ENCODE measurements at places on chromosomes 1 and 21.
A peak's percentile ranks its signal among the peaks of the same experiment; 100 is the strongest.

GRCh38 chr1:117341123-117341522, 26.1 kb upstream of the MAN1A2 start:
- H3K36me3 ChIP-seq = no peaks in the 10 kb centered on the region
- no peak for DNase-seq
- no peaks in the 10 kb centered on the region for H3K27me3 ChIP-seq
- H3K27ac ChIP-seq = no peak overlapping the region
- H3K4me1 ChIP-seq = no peaks in the 10 kb centered on the region

GRCh38 chr1:24336075-24336474, 16.9 kb downstream of the GRHL3 start:
- DNase-seq = no peak
- H3K27me3 ChIP-seq = no peaks in the 10 kb centered on the region
- H3K27ac ChIP-seq = no peak overlapping the region
- no peaks in the 10 kb centered on the region for H3K36me3 ChIP-seq
- H3K4me3 ChIP-seq = no peak overlapping the region
- H3K4me1 ChIP-seq = no peaks in the 10 kb centered on the region

DNA sequence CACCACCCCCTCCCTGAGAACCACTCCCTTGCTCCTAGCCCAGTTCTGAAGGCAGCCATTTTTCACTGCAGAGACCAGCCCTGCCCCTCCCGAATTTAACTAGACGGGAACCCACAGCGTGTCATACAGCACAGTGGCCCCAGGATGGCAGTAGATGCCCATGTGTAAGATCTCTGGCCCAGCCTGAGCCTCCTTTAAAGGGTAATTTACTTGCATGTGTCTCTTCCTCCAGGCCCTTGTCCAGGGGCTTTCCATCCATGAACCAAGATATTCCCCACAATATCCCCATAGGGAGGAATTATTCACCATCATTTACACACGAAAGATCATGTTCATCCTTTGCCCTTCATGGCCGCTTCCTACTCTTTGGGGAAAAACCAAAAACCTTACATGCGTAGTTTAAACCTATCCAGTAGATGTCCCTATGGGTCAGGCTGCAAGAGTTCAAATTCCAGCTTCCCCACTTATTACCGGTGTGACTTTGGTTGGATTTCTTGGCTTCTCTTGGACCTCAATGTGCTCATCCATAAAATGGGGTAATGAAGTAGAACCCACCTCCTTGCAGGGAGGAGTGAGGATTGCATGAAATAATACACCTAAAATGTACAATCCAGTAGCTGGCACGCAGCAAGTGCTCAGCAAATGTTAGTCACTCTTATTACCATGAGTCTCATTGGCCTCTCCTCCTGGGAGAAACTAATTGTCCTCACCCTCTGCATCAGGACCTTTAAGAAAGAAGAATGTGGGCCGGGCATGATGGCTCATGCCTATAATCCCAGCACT, 4.0 kb upstream of the LACTBL1 start:
- no peaks in the 10 kb centered on the region for H3K4me1 ChIP-seq
- no peaks in the 10 kb centered on the region for H3K36me3 ChIP-seq
- no peak overlapping the region for H3K27ac ChIP-seq
- no peak overlapping the region for H3K4me3 ChIP-seq
- peak; percentile 25 for DNase-seq

- DNase-seq = no peak
- no peaks in the 10 kb centered on the region for H3K36me3 ChIP-seq
- H3K4me1 ChIP-seq = no peaks in the 10 kb centered on the region
- no peak overlapping the region for H3K27ac ChIP-seq
Measured at GRCh38 chr1:94970783-94971182, 43.9 kb upstream of the CNN3 start.

DNA sequence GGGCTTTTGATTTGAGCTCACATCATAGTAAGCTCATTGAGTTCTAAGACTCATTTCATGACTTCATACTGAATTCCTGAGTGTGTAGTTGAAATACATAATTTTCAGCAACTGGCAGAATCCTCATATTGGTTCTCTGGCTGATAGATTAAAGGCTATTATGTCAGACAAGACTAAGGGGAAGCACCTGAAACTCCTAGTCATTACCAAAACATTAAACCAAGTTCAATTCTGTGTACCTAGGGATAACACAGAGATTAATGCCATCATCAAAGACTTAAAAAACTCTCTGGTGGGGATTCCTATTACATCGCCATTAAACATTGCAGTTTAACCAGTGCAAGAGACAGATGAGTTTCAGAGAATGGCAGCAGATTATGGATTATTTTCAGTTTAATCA, 339.1 kb downstream of the PTPRC start:
- no peaks in the 10 kb centered on the region for H3K36me3 ChIP-seq
- H3K4me1 ChIP-seq = no peaks in the 10 kb centered on the region
- no peak overlapping the region for H3K4me3 ChIP-seq
- DNase-seq = no peak
- no peaks in the 10 kb centered on the region for H3K27me3 ChIP-seq

- H3K4me1 ChIP-seq = peaks cover 5% of the 10 kb centered on the region
- no peaks in the 10 kb centered on the region for H3K27me3 ChIP-seq
- no peak for DNase-seq
- H3K27ac ChIP-seq = no peak overlapping the region
Measured at GRCh38 chr1:33396188-33397124, 34.4 kb downstream of the PHC2 start.

- H3K4me1 ChIP-seq = no peaks in the 10 kb centered on the region
- H3K4me3 ChIP-seq = no peak overlapping the region
- no peak overlapping the region for H3K27ac ChIP-seq
- H3K36me3 ChIP-seq = no peaks in the 10 kb centered on the region
Measured at GRCh38 chr21:16773206-16773605, 739.6 kb upstream of the CXADR start.

- DNase-seq = no peak
- H3K27ac ChIP-seq = no peak overlapping the region
- H3K27me3 ChIP-seq = no peaks in the 10 kb centered on the region
- H3K36me3 ChIP-seq = no peaks in the 10 kb centered on the region
Measured at GRCh38 chr1:110956586-110956985, 7.1 kb downstream of the LRIF1 start.

DNA sequence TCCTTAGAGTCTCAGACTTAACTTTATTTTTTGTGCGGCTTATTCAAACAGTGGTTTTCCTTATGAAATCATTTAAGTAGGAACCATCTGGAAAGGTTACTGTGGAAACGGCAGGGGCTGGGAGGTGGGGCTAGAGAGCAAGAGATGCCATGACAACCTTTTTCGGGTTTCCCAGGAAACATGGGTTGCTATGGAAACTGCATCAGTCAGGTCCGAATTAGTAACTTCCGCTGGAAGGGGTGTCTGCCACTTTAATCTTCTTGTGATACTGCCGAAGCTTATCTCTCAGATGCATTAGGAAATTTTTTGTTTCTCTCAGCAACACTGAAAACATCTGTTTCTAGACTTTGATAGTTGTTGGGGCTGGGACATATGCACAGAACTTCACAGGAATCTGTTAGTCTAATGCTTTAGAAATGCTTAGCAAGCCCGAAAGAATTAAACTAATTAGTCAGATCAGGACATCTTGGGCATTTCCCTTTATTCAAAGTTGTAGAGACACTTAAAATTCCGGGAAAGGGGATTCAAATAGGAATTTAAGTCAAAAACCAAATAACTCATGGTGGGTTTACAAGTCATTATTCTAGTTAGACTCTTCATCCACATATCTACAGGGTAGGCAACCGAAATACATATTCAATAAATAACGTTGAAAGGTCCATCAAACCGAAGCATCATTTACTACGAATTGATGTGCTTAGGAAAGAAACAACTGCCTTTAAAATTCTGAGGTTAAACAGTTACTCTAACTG, 2.6 kb downstream of the KCNA3 start:
- no peaks in the 10 kb centered on the region for H3K27me3 ChIP-seq
- peaks cover 41% of the 10 kb centered on the region for H3K4me1 ChIP-seq
- peaks cover 4% of the 10 kb centered on the region for H3K36me3 ChIP-seq
- DNase-seq = peak; percentile 76
- peak overlapping the region; percentile 81 for H3K4me3 ChIP-seq

- no peaks in the 10 kb centered on the region for H3K36me3 ChIP-seq
- H3K4me3 ChIP-seq = no peak overlapping the region
- no peak overlapping the region for H3K27ac ChIP-seq
- DNase-seq = no peak
- no peaks in the 10 kb centered on the region for H3K4me1 ChIP-seq
Measured at GRCh38 chr1:94096797-94097549, 24.0 kb downstream of the ABCA4 start.

GRCh38 chr21:42403611-42404231, at the start of gene UBASH3A:
UBASH3A (plus strand) TSS chr21:42403902; CDS start chr21:42403946, 44 bp downstream.
- peaks cover 45% of the 10 kb centered on the region for H3K4me1 ChIP-seq
- peaks cover 14% of the 10 kb centered on the region for H3K36me3 ChIP-seq
- H3K27ac ChIP-seq = peak within 1 kb of the TSS; percentile 86
- DNase-seq = no peak

DNA sequence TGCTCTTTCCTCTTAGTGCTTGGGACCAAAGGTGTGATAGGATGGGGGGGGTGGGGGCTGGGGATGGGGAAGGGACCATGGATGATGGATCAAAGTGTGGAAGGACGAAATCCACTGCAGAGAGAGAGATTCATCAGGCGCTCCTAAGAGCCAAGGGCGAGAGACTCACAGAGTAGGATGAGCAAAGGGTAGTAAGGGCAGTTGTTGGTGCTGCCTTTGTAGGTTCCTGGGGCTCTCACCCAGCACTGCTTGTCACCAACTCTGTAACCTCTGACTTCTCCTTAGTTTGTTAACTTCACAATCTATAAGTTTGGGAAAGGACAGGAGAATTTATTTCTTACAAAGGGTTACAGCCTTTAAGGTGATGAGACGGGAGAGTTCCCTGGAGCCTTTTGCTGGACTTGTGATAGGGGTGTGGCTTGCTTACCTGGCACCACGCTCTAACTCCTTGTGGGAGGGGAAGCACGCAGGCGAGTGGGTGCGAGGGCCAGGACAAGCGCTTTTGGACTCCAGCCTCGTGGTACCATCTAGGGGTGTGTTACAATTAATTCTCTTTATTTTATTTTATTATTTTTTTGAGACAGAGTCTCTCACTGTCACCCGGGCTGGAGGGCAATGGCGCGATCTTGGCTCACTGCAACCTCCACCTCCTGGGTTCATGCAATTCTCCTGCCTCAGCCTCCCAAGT, 1.6 kb upstream of the PDXK start:
- no peak for DNase-seq
- peaks cover 17% of the 10 kb centered on the region for H3K4me1 ChIP-seq
- H3K4me3 ChIP-seq = no peak overlapping the region
- H3K27me3 ChIP-seq = no peaks in the 10 kb centered on the region
- H3K36me3 ChIP-seq = no peaks in the 10 kb centered on the region

- H3K27me3 ChIP-seq = no peaks in the 10 kb centered on the region
- no peak overlapping the region for H3K4me3 ChIP-seq
- no peak overlapping the region for H3K27ac ChIP-seq
- no peaks in the 10 kb centered on the region for H3K36me3 ChIP-seq
- DNase-seq = no peak
- H3K4me1 ChIP-seq = no peaks in the 10 kb centered on the region
Measured at GRCh38 chr1:34460193-34460592, 283.5 kb downstream of the C1orf94 start.

DNA sequence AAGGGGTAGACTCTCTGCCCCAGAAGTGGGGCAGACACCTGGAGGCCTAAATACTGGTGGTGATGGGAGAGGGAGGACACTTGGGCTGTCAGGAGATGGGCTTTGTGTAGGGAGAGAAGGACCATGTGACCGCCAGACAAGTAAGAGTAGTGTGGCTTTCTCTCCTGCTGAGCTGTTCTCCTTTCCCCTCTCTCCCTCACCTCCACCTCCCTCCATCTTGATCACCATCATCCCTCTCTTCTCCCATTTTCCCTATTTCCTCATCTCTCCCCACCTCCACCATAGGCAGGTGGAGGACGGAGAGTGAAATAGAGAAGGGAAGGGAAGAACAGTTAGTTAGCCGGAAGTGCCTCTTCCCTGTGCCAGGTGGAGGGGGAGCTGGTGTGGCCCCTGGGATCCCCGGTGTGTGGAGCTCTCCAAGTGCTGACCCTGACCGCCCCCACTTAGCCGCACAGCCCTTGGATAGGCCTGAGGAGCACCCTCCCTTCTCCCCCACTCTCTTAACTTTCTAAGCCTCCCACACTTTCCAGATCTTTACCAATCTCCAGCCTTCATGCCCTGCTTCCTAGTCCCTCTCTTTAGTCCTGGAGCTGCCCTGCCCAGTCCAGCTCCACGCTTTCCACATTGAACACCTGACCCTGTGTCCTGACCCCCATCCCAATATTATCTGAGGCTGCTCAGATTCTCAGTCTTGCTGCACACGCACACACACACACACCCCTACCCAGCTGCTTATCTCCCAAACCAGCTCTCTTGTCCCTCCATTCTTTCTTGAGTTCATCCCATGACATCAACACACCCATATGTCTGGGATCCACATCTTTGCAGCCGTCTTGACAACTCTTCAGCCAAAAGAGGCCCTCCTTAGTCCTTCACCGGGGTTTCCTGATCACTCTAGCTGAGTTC, 1.5 kb downstream of the CELF3 start:
- H3K4me3 ChIP-seq = no peak overlapping the region
- peaks cover 5% of the 10 kb centered on the region for H3K4me1 ChIP-seq
- no peaks in the 10 kb centered on the region for H3K36me3 ChIP-seq
- peaks cover 20% of the 10 kb centered on the region for H3K27me3 ChIP-seq

DNA sequence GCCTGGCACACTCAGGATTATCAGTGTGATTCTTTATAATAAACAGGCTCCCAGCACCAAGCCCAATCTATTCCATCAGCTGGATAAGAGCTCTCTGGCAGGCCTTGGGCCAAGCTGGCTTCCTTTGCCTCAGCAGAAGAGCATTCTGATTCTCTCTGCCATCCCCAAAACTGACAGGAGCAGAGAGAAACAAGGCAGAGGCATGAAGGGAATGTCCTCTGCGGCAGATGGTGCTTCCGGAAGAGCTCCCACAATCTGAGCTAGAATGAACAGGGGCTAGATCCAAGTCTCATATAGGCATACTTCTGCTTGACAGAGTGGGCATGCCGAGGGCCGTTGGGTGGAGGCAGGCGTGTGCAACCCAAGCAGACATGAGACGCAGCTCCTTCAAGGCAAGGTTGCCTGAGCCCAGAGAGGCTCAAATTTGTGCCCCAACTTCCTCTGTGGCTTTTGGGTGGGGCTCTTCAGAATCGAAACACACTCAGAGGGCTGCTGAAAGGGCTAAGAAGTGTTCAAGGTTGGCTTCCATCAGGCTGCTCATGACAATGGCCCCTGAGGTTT, 4.0 kb downstream of the CAPN2 start:
- peaks cover 73% of the 10 kb centered on the region for H3K4me1 ChIP-seq
- H3K27me3 ChIP-seq = no peaks in the 10 kb centered on the region
- H3K27ac ChIP-seq = peak overlapping the region; percentile 94

GRCh38 chr1:58881471-58881994, 97.7 kb upstream of the JUN start:
- H3K27ac ChIP-seq = no peak overlapping the region
- H3K27me3 ChIP-seq = no peaks in the 10 kb centered on the region
- no peaks in the 10 kb centered on the region for H3K4me1 ChIP-seq
- H3K36me3 ChIP-seq = no peaks in the 10 kb centered on the region
- DNase-seq = no peak

DNA sequence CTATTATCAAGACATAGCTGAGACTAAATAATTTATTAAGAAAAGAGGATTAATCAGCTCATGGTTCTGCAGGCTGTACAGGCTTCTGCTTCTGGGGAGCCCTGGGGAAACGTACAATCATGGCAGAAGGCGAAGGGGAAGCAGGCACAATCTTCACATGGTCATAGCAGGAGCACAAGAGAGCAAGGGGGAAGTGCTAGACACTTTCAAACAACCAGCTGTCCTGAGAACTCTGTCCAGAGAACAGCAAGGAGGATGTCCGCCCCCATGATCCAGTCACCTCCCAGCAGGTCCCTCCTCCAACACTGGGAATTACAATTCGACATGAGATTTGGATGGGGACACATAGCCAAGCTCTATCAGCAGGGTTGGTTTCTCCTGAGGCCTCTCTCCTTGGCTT, 10.3 kb upstream of the SLC45A1 start:
- no peak overlapping the region for H3K27ac ChIP-seq
- no peak for DNase-seq
- no peak overlapping the region for H3K4me3 ChIP-seq
